ENCODE measurements at places on chromosomes 2 and 18.
A peak's percentile ranks its signal among the peaks of the same experiment; 100 is the strongest.

DNA sequence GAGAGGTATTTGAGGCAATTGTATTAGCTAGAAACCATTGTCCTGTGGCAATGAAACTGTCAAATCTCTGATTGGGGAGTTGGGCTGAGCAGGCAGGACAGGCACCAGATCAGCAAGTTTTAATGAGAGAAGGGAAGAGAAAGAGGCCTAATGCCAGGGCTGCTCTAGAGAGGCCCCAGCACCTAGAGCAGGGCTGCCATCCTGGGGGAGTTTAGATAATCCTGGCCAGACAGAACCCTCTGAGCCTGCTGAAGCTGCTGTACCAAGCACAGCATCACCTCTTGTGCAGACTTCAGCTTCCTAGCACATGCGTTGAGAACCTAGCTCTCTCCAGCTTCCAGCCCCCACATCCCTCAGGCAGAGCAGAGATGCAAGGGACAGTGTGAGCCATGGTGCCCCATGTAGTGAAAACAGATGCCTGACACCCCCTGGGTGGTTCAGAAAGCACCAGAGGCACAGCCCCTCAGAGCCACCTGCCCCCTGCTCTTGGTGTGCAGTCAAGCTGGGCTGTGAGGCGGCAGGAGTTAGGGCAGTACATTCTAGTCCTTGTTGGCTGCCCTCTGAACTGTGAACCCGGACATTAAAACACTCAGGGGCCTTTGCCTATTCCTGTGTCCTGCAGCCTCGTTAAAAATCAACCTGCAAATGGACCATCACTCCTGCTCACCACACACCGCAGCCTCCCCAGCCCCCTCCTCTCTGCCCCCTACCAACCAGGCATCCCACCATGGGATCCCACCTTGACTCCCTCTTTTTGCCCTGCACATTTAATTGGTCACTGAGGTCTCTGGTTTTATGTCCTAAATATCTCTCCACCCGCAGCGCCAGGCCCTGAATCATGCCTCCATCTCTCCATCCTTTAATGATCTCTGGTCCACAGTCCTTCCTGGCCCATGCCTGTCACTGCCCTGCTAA, 52.7 kb downstream of the ADD2 start:
- H3K27me3 ChIP-seq: no peaks in the 10 kb centered on the region
- no peak for DNase-seq
- no peak overlapping the region for H3K4me3 ChIP-seq
- no peak overlapping the region for H3K27ac ChIP-seq

DNA sequence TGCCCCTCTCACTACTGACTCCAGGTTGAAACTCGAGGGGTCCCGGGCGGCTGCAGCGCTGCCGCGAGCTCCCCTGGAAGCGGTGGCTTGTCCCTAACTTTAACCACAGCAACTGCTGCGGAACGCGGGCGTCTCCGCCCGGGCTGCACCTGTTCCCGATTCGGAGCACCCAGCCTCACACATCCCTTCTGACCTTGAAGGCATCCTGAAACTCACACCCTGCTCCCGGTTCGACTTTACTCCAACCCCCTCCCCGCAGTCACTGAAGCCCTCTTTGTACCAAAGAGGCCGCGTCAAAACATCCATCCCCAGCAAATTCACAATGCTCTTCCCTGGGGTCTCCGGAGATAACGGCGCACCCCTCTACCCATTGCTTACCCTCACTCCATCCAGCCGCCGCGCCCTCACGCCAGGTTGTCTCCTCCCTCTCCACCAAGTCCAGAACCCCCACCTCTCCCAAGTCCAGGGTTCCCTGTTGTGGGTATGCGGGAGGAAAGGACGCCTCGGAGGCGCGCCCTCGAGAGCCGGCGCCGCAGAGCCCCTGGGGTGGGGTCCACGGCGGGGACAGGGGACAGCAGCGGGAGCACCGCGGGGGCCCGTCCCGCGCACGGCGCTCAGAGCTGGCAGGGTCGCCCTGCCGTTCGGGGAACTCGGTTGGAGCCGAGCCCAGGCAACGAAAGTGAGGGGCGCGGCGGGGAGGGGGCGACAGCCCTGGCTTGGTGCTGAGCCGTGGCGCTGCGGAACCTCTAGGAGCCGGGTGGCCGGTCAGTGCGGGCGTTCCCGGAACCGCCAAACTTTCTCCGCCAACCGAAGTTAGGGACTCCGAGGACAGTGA, 934 bp downstream of the MYO5B start:
- H3K27ac ChIP-seq: no peak overlapping the region
- H3K4me3 ChIP-seq: peak overlapping the region; percentile 57
- peaks cover 6% of the 10 kb centered on the region for H3K27me3 ChIP-seq
- H3K4me1 ChIP-seq: peaks cover 8% of the 10 kb centered on the region
- H3K36me3 ChIP-seq: no peaks in the 10 kb centered on the region

DNA sequence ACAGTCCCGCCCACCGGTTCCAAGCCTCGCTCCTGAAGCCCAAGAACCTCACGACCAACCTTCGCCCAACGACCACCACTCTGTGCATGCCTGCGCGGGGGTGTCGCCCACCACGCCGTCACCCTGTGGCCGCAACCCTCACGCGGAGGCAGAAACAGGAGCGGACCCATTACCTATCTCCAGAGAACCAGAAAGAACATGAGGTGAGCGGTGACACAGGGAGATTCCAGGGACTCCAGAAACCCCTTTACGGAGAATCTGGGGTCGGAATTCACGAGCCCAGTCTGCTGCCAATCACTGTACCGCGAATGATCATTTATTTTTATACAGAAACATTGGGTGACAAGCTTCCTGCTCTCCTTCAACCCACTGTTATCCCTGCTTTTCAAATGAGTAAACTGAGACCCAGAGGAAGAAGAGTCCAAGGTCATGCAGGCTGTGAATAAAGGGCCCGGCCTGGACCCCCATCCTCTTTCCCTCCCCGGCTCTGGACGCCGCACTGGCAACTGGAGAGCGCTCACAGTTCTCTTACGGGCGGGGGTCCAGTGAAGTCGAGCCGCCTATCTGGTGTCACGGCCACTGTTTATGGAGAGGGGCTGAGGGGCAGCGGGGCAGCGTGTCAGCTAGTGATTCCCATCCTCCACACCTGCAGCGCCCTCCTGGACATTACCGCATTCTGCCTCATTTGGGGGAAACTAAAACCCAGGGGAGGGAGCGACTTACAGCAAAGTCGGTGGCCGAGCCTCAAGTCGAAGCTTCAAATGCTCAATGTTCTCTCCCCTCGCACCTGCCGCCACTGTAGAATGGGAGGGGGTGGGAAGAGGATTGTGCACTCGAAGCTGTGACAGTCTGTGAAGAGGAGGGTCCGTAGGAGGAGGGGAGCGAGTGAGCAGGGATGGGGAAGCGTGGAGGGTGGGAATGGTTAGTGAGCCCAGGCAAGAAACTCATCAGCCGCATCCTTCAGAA, 723 bp upstream of the SLC30A3 start:
- H3K27ac ChIP-seq: no peak overlapping the region
- H3K27me3 ChIP-seq: peaks cover 24% of the 10 kb centered on the region
- H3K4me1 ChIP-seq: peaks cover 18% of the 10 kb centered on the region
- peak overlapping the region; percentile 76 for H3K4me3 ChIP-seq

DNA sequence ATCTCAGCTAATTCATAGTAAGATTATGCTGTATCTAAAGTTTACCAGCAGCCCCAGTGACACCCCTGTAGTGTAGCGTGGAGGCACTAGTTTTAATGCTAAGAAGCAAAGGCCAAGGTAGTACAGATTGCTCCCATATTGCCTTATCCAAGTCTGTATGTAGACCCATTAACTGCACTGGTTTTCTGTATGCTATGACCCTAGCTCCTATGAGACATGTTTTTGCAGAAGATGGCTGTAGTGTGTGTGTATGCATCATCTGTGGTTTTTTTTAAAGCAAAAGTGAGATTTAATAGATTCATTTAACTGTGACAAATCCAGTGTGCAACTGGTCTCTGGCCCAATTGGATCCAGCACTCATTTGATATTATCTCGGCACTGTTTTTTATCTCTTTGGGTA, 86.5 kb downstream of the HAUS1 start:
- H3K4me1 ChIP-seq: peaks cover 14% of the 10 kb centered on the region
- no peaks in the 10 kb centered on the region for H3K36me3 ChIP-seq
- DNase-seq: no peak
- no peak overlapping the region for H3K4me3 ChIP-seq
- H3K27ac ChIP-seq: no peak overlapping the region

DNA sequence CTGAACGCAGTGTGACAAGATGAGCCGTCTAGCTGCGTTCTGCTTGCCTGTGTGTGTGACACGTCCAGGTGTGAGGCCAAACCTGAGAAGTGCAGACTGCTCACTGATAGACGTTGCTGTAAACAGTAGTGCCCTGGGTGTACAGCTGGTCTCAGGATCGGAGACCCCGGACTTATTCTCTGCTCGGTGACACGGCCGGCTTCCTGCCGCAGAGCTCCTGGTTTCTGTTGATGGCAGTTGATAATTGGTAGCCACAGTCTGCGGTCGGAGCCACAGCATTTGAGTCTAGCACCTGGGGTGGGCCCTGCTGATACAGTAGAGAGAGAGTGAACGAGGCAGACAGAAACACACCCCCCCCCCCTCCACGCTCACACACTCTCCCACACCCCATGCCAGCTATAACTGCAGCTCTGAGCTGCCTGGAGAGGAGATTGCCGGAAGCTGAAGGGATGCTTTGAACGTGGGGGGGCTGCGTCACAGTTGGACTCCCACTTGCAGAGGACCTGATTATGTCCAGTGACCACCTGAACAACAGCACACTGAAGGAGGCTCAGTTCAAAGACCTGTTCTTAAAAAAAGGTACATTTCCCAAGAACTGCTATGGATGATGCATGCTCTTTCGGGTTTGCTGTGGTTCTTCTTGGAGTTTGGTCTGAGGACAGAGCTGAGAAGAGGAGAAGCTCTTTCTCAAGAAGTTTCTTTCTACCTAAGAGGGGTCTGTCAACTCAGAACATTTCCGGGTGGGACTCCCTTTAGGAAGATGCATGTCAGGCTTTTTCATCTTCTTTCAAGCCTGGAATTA, 114.0 kb downstream of the FAM210A start:
- peaks cover 76% of the 10 kb centered on the region for H3K4me1 ChIP-seq
- peak; percentile 94 for DNase-seq
- H3K4me3 ChIP-seq: peak overlapping the region; percentile 73
- H3K27me3 ChIP-seq: no peaks in the 10 kb centered on the region
- H3K36me3 ChIP-seq: no peaks in the 10 kb centered on the region
- H3K27ac ChIP-seq: peak overlapping the region; percentile 84

All from GM12878 (cell line).